ENCODE measurements at places on chromosomes 5 and 9.

DNA sequence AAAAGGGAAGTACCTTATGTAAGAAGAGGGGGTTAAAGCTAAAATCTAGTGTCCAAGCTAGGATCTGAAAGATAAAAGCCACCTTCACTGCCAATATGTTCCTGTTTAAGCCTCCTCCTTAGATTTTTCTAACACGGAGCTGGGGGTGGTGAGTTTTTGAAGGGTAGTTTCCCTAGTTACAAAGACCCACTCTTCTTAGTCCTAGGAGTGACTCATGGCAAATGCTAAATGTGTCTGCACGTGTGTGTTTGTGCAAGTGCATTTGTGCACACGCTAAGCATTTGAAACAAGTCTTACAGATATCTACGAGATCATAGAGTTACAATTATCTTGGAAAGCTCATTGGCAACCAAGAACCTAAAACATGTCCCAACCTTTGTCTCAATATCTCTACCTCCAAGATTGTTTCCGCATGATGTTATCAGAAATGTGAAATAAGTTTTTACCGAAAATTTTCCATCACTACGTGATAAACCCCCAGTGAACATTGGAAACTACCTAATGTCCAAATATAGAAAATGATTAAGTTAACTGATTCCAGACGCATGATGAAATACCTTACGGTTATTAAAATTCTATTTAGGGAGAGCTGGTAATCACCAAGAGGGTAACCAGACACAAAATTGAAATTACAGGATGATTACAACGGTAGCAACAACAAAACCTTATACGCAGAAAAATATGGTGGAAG is 78.0 kb upstream of the HRH2 start:
- no peak overlapping the region for H3K4me3 ChIP-seq
- no peak for DNase-seq
- peaks cover 30% of the 10 kb centered on the region for H3K4me1 ChIP-seq
- H3K36me3 ChIP-seq = no peaks in the 10 kb centered on the region

GRCh38 chr9:126301985-126302603 is 24.5 kb upstream of the MVB12B start:
- no peak overlapping the region for H3K4me3 ChIP-seq
- H3K4me1 ChIP-seq = peaks cover 2% of the 10 kb centered on the region
- H3K27me3 ChIP-seq = no peaks in the 10 kb centered on the region
- no peak for DNase-seq
- H3K36me3 ChIP-seq = no peaks in the 10 kb centered on the region
- H3K27ac ChIP-seq = no peak overlapping the region

GRCh38 chr5:147369742-147370374 is 135.0 kb downstream of the STK32A start:
- H3K4me1 ChIP-seq = no peaks in the 10 kb centered on the region
- H3K27ac ChIP-seq = no peak overlapping the region
- no peaks in the 10 kb centered on the region for H3K36me3 ChIP-seq
- no peak for DNase-seq
- H3K27me3 ChIP-seq = peaks cover 2% of the 10 kb centered on the region
- H3K4me3 ChIP-seq = no peak overlapping the region

- DNase-seq = no peak
- H3K4me3 ChIP-seq = no peak overlapping the region
- no peaks in the 10 kb centered on the region for H3K36me3 ChIP-seq
- no peaks in the 10 kb centered on the region for H3K4me1 ChIP-seq
These were observed 59.9 kb downstream of the EFNA5 start for GRCh38 chr5:107610798-107611197.

DNA sequence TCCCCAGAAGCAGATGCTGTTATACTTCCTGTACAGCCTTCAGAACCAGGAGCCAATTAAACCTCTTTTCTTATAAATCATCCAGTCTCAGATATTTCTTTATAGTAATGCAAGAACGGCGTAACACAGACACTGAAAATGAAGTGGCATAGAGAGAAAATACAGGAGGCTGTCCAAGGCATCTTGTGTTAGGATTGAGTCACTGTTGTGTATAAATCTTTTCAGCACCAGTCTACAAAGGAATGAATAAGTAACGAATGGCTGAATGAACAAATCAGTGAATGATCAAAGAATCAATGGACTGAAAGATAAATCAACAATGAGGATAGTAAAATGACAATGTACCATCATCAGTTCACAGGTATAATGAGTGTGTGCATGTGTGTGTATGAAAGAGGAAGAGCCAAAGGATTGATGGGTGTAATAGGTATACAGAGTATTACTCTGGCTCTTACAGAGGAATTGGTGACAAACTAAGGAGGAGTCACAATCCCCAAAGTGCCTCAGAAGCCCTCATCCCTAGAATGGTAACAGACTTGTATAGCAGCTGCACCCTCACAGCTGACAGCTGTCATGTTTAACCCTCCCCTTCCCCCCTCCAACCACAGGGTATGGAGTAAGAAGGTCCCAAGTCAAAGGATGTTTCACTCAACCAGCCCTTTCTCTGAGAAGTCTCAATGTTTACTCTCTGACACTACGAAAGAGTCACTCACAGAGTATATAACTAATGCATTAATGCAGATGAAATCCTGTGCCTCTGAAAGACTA is 29.8 kb upstream of the MIER3 start:
- no peaks in the 10 kb centered on the region for H3K36me3 ChIP-seq
- H3K4me3 ChIP-seq = no peak overlapping the region
- peaks cover 20% of the 10 kb centered on the region for H3K4me1 ChIP-seq
- DNase-seq = no peak
- H3K27ac ChIP-seq = no peak overlapping the region
- no peaks in the 10 kb centered on the region for H3K27me3 ChIP-seq

DNA sequence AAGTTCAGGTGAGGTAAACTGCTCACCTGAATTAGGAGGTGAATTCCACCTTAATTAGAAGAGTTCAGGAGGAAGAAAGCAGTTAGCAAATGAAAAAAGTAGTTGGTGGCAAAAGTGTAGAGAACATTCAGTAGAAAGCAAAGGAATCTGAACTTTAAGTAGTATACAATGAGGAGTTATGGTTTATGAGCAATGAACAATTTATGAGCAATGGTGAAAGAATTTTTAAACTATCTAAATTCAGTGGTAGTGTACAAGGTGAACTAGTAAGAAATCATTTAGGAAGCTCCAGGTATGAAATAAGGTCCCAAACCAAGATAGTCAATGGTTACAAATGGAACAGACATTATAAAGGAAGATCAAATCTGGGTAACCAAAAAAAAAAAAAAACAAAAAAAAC is 3.1 kb downstream of the CETN3 start:
- no peak overlapping the region for H3K4me3 ChIP-seq
- H3K27me3 ChIP-seq = no peaks in the 10 kb centered on the region
- no peak overlapping the region for H3K27ac ChIP-seq
- no peak for DNase-seq
- H3K4me1 ChIP-seq = peaks cover 26% of the 10 kb centered on the region

GRCh38 chr9:127569886-127570401 is 42.1 kb upstream of the STXBP1 start:
- no peaks in the 10 kb centered on the region for H3K27me3 ChIP-seq
- H3K27ac ChIP-seq = peak overlapping the region; percentile 84
- peak overlapping the region; percentile 78 for H3K4me3 ChIP-seq

- no peak overlapping the region for H3K4me3 ChIP-seq
- no peak for DNase-seq
- no peak overlapping the region for H3K27ac ChIP-seq
These were observed 68.6 kb upstream of the MAP3K1 start for GRCh38 chr5:56746553-56747339.

- H3K27me3 ChIP-seq = peaks cover 6% of the 10 kb centered on the region
- H3K4me1 ChIP-seq = no peaks in the 10 kb centered on the region
- no peak for DNase-seq
- no peak overlapping the region for H3K4me3 ChIP-seq
These were observed 441.1 kb downstream of the EBF1 start for GRCh38 chr5:158658446-158659230.

DNA sequence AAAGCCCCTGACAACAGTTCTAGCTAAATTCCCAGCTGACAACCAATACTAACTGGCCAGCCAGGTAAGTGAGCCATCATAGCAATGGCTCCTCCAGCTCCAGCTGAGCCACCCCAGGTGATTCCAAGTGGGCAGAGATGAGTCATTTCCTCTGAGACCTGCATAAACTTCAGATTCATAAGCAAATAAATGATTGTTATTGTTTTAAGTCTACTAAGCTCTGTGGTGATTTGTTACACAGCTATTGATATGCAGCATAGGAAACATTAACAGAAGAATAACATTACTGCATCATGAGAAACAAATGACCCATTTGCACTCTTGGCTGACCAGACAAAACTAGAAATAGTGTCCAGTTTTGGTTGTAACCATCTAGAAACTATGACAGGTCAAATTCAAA is 60.3 kb downstream of the TTC39B start:
- no peak overlapping the region for H3K4me3 ChIP-seq
- no peaks in the 10 kb centered on the region for H3K27me3 ChIP-seq
- peaks cover 78% of the 10 kb centered on the region for H3K4me1 ChIP-seq
- H3K36me3 ChIP-seq = peaks cover 25% of the 10 kb centered on the region

GRCh38 chr5:142938266-142938880 is 168.2 kb downstream of the ARHGAP26 start:
- H3K4me1 ChIP-seq = peaks cover 34% of the 10 kb centered on the region
- peaks cover 11% of the 10 kb centered on the region for H3K36me3 ChIP-seq
- DNase-seq = no peak
- H3K27ac ChIP-seq = no peak overlapping the region
- H3K27me3 ChIP-seq = no peaks in the 10 kb centered on the region

GRCh38 chr5:53406630-53407316 is 73.7 kb upstream of the FST start:
- DNase-seq = no peak
- H3K36me3 ChIP-seq = no peaks in the 10 kb centered on the region
- H3K27me3 ChIP-seq = peaks cover 3% of the 10 kb centered on the region
- H3K4me3 ChIP-seq = no peak overlapping the region
- H3K4me1 ChIP-seq = peaks cover 8% of the 10 kb centered on the region

GRCh38 chr5:44847206-44847852 is 38.6 kb downstream of the MRPS30 start:
- H3K36me3 ChIP-seq = no peaks in the 10 kb centered on the region
- no peak for DNase-seq
- H3K27ac ChIP-seq = no peak overlapping the region
- no peaks in the 10 kb centered on the region for H3K27me3 ChIP-seq
- no peak overlapping the region for H3K4me3 ChIP-seq

- peak overlapping the region; percentile 98 for H3K4me3 ChIP-seq
- H3K27ac ChIP-seq = peak overlapping the region; percentile 97
- DNase-seq = no peak
- peaks cover 55% of the 10 kb centered on the region for H3K36me3 ChIP-seq
These were observed 1.3 kb downstream of the ZNF131 start for GRCh38 chr5:43121913-43122484.

GRCh38 chr5:15334551-15335266 is 165.3 kb upstream of the FBXL7 start:
- H3K36me3 ChIP-seq = no peaks in the 10 kb centered on the region
- no peak overlapping the region for H3K27ac ChIP-seq
- H3K4me3 ChIP-seq = no peak overlapping the region
- no peaks in the 10 kb centered on the region for H3K27me3 ChIP-seq
- no peaks in the 10 kb centered on the region for H3K4me1 ChIP-seq
- no peak for DNase-seq

DNA sequence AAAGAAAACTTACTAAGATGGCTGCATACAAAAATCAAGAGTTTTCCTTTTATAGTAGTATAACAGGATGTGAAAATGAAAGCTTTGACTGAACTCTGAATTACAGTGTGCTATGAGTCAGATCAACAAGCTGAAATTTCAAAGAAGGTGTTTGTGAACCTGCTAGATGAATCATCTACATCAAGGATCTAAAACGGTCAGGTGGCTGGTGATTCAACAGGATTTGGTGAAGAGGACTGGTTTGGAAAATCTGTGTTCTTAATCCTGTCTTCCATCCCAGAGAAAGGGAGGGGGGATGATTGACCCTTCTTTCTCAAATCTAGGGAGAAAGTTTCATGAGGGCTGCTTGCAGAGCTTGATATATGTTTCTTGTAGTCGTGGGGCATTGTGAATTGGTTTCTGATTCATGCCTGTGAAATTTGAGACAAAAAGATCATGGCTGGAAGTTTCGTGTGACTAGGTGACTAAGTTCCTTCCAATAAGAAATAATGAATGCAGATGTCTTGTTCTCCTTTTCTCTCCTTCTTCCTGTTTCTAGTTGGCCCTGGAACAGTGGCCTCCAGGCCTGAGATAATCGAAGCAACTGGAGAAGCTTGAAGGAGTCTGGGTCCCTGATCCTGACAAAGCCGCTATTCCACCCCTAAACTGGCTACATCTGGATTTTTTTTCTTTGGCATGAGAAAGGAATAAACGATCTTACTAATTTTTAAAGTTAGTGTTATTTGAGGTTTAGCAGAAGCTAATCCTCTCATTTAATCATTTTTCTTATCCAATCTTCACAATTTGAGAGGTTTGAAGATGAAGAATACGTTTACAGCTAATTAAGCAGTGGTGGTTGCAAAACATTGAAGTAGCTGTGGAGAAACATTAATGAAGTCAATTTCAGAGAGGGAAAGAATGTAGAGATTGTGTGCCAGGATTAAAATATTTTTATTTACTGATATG is 67.2 kb downstream of the MRPS30 start:
- peaks cover 4% of the 10 kb centered on the region for H3K27me3 ChIP-seq
- H3K27ac ChIP-seq = peak overlapping the region; percentile 98
- H3K4me3 ChIP-seq = peak overlapping the region; percentile 66

DNA sequence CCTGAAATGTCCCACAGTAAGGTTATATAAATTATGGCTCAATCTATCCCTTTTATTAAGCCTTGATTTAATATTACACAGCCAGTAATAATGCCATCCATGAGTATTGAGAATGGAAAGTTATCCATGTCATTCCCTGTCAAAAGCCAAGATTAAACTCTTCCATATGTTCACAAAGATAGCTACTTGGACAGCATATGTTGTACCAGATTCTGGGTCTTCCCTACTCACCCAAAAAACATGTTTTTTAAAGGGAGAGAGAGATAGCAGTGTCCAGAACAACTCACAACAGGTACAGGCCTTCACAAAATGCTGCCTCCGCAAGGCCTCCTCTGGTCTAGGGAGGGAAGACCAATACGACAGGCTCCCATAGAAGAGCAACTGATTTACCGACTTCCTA is 15.4 kb downstream of the CDK5RAP2 start:
- H3K4me1 ChIP-seq = peaks cover 16% of the 10 kb centered on the region
- no peak overlapping the region for H3K4me3 ChIP-seq
- DNase-seq = no peak
- no peaks in the 10 kb centered on the region for H3K27me3 ChIP-seq
- peaks cover 94% of the 10 kb centered on the region for H3K36me3 ChIP-seq

DNA sequence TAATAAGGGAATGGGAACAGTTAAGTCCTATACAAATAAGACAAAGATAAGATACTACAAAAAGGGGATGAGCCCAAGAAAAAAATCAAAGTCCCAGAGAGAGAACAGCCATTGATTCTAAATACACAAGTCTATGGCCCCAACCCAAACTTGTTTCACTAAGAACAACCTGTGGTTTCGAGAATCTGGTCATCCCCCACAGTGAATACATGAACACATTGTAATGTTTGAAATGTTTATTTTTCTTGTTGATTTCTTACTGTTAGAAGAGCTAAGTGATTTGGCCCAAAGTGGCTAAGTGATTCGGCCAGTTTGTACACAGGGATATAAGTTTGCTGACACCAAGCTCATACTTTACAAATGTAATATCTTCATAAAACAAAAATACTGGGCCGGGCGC is 3.3 kb upstream of the ABCA1 start:
- no peak overlapping the region for H3K4me3 ChIP-seq
- H3K4me1 ChIP-seq = peaks cover 21% of the 10 kb centered on the region
- H3K27me3 ChIP-seq = peaks cover 11% of the 10 kb centered on the region
- H3K36me3 ChIP-seq = no peaks in the 10 kb centered on the region
- H3K27ac ChIP-seq = no peak overlapping the region

Measured in activated T-cell treated with anti-CD3 and anti-CD28 coated beads, Interleukin-2, amount 50 U/mL, for 24 hours (primary cell).